Left colon (tissue), 2 donors: ENCODE measurements at places on chromosomes 1 and 21. TPM values are rescaled to one million over a fixed set of nuclear protein-coding genes. Genes with fewer than 3 reads are reported as not detected.

The CLCA1 gene
- total RNA-seq: 970 TPM

The GJB3 gene
- 6.7 TPM for total RNA-seq

The LENEP gene
- not detected for total RNA-seq

The DSCAM gene
- not detected for total RNA-seq

GRCh38 chr1:189654906-189655305 is 822.8 kb downstream of the BRINP3 start:
- DNase-seq: no peak

- DNase-seq: no peak
Measured at GRCh38 chr1:228429007-228429406, 12.3 kb upstream of the TRIM17 start.

DNA sequence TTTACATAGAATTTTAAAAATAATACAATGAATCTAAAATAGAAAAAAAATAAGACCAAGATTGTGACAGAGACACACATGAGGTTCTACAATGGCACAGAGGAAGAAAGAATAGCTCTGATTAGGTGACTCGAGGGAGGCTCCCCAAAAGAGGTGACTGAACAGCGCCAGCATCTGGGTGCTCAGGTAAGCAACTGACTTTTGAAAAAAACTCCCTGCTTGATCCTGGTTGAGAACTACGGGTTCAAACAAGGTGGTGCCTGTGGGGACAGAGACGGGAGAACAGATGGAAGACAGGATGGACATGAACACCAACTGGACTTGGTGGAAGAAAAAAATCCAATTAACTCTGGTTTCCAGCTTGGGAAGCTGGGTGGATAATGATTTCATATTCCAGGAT is 22.5 kb downstream of the BATF3 start:
- DNase-seq: no peak

DNA sequence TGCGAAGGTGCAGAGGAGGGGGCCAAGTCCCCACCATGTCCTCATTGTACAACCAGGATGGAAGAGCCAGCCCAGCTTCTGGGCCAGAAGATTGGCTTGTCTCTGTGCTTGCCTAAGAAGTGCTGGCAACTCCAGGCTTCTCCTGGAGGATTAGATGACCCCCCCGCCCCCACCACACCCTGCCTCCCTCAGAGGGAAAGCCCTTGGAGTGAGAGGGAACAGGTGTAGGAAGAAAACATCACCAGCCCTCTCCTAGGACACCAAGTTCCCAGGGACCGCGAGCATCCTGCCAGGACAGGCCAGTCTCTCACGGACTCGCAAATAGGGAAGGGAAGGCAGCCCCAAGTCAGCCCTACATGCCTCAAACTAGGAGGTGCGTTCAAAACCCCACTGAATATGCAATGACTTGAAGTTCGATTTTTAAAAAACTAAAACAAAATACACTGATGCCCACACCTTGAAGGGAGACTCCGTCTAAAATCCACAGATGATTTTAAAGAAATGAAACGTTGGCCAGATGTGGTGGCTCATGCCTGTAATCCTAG is 20.7 kb upstream of the SLC25A33 start:
- no peak for DNase-seq

- DNase-seq: no peak
Measured at GRCh38 chr1:100530880-100531487, 7.0 kb upstream of the GPR88 start.

GRCh38 chr1:32159189-32159588 is 20.3 kb upstream of the TXLNA start:
- no peak for DNase-seq

- peak; percentile 77 for DNase-seq
Measured at GRCh38 chr1:150970808-150971582, 3.6 kb downstream of the CERS2 start.

DNA sequence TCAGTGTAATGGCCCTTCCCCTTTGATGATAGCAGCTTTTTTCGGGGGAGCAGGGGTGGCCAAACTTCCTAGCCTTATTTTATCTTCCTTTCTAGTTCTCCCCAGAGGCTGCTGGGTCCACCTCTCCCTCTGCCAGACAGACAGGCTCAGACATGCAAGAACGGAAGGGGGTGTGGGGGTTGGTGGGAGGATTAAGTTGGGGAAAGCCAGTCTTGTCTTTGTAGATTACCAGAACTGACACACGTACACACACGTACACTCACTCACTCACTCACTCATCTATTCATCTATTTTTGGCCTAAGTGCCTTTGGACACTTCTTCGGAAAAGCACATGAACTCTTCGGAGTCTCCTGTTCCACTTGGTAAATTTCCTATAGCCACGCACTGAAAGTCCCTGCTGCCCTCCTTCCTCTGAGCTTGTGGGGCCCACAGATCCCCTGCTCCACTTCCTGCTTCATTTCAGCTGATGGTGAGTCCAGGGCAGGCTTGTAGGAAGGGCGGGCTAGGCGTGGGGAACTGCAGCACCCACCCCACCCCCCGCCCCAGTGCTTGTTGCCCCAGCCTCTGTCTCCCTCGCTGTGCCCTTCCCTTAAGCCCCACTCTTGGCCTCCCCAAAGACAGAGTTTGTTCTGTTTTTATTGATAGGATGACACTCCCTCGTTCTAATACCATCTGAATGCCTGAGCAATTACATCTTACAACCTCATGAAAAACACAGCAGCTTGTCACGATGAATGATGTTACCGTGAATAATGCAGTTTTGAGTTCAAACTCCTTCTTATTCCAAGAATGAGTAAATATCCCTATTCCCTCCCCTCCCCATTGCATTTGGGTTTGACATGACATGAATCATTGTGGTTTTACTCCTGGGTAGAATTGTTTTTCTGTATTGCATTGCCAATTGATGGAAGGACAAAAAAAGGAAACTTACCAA is 60.7 kb upstream of the ATP5PO start:
- no peak for DNase-seq

GRCh38 chr1:213176341-213176740 is 125.3 kb downstream of the RPS6KC1 start:
- no peak for DNase-seq

DNA sequence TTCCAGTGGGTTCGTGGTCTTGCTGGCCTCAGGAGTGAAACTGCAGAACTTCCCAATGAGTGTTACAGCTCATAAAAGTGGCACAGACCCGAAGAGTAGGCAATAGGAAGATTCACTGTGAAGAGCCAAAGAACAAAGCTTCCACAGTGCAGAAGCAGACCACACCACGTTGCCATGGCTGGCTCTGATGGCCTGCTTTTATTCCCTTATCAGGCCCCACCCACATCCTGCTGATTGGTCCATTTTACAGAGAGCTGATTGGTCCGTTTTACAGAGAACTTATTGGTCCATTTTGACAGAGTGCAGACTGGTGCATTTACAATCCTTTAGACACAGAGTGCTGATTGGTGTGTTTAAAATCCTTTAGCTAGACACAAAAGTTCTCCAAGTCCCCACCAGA is 131.4 kb upstream of the CHRM3 start:
- no peak for DNase-seq
